ENCODE measurements at places on chromosomes 13 and 19.

DNA sequence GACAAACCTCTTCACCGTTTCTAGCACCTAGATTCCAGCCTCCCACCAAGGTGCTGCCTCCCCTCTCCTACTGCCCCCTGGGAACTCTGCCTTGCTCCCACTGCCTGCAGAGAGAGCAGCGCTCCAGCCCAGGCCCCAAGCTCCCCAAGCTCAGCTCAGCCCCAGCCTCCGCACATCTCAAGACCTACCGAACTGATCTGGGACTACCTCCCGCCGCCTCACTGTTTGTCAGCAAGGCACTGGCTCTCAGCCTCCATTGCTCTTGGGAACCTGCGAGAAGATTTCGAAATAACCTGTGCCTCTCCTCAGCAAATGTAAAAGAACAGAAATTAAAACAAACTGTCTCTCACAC is 92.4 kb upstream of the GPR183 start:
- DNase-seq = no peak
- no peaks in the 10 kb centered on the region for H3K4me1 ChIP-seq
- peaks cover 5% of the 10 kb centered on the region for H3K27me3 ChIP-seq
- H3K27ac ChIP-seq = no peak overlapping the region

DNA sequence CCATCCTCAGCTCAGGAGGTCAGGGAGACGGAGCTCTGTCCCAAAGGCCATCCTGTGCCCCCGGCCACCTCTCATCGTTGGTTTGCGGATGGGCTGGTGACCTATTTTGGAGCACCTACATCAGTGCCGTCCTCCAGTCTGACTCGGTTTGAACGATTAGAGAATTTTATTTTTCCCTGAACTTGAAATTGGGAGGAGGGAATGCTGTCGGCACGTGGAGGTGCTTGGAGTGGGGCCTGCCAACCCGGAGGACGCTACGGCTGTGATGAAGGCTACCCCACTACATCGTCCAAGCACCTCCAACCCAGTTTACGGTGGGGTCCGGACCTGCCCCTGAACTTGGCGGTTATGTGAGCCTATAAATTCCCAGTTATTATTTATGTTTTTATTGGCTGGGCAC is 3.0 kb upstream of the ZNF554 start:
- H3K4me1 ChIP-seq = peaks cover 3% of the 10 kb centered on the region
- DNase-seq = no peak
- no peaks in the 10 kb centered on the region for H3K27me3 ChIP-seq
- H3K36me3 ChIP-seq = no peaks in the 10 kb centered on the region
- no peak overlapping the region for H3K27ac ChIP-seq
- H3K4me3 ChIP-seq = no peak overlapping the region

- H3K4me3 ChIP-seq = no peak overlapping the region
- peaks cover 8% of the 10 kb centered on the region for H3K36me3 ChIP-seq
- no peak for DNase-seq
- no peak overlapping the region for H3K27ac ChIP-seq
- H3K4me1 ChIP-seq = peaks cover 5% of the 10 kb centered on the region
Measured at GRCh38 chr19:7527516-7528191, 5.2 kb downstream of the MCOLN1 start.

DNA sequence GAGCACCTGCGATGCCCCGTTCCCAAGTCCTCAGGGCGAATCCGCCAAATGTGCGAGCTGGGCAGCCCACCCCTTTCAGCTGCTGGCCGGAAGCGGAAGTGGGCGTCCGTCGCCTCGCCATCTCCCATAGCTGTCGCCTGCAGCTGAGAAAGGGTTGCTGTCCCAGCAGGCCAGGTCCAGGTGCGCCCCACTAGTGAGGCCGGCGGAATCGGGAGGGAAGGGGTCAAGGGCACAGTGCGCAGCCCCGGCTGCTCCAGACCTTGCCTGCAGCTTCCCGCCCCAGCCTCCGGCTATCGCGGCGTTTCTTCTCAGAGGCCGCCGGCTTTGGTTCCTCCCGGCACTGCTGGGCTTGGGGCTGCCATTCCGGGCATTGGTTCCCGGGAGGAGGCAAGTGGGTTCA is at the start of gene ZNF177:
Gene ZNF177 (plus strand): TSS at position 109 of the 400 bp plus-strand sequence. CDS start 15,299 bp downstream, outside the sequence.
- H3K4me1 ChIP-seq = no peaks in the 10 kb centered on the region
- H3K27ac ChIP-seq = no peak within 1 kb of the TSS
- H3K4me3 ChIP-seq = no peak within 1 kb of the TSS
- H3K27me3 ChIP-seq = no peaks in the 10 kb centered on the region

- no peak overlapping the region for H3K4me3 ChIP-seq
- H3K27ac ChIP-seq = no peak overlapping the region
- H3K4me1 ChIP-seq = peaks cover 16% of the 10 kb centered on the region
- H3K27me3 ChIP-seq = peaks cover 21% of the 10 kb centered on the region
- DNase-seq = no peak
Measured at GRCh38 chr13:95546919-95547318, 5.6 kb upstream of the CLDN10 start.

- peaks cover 9% of the 10 kb centered on the region for H3K36me3 ChIP-seq
- no peaks in the 10 kb centered on the region for H3K27me3 ChIP-seq
- H3K4me3 ChIP-seq = no peak overlapping the region
- H3K4me1 ChIP-seq = no peaks in the 10 kb centered on the region
Measured at GRCh38 chr13:79522583-79522982, 41.6 kb downstream of the NDFIP2 start.

DNA sequence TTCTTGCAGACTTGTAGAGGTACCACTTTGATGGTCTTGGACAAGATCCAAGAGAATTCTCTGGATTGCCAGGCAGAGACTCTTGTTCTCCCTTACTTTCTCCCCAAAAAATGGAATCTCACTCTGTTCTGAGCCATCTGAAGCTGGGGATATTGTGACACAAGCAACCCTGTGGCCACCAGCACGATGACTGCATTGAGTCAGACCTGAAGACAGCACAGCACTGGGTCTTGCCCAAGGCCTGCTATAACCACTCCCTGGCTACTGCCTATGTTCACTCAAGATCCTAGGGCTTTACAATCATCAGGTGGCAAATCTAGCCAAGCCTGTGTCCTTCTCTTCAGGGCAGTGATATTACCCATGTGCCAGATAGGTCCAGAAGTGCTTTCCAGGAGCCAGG is 202.5 kb upstream of the SERP2 start:
- H3K4me1 ChIP-seq = peaks cover 9% of the 10 kb centered on the region
- H3K27me3 ChIP-seq = peaks cover 5% of the 10 kb centered on the region
- H3K4me3 ChIP-seq = no peak overlapping the region
- H3K36me3 ChIP-seq = no peaks in the 10 kb centered on the region
- no peak overlapping the region for H3K27ac ChIP-seq
- no peak for DNase-seq

- no peak overlapping the region for H3K4me3 ChIP-seq
- no peak overlapping the region for H3K27ac ChIP-seq
Measured at GRCh38 chr13:107347641-107348369, 779.9 kb upstream of the ARGLU1 start.

DNA sequence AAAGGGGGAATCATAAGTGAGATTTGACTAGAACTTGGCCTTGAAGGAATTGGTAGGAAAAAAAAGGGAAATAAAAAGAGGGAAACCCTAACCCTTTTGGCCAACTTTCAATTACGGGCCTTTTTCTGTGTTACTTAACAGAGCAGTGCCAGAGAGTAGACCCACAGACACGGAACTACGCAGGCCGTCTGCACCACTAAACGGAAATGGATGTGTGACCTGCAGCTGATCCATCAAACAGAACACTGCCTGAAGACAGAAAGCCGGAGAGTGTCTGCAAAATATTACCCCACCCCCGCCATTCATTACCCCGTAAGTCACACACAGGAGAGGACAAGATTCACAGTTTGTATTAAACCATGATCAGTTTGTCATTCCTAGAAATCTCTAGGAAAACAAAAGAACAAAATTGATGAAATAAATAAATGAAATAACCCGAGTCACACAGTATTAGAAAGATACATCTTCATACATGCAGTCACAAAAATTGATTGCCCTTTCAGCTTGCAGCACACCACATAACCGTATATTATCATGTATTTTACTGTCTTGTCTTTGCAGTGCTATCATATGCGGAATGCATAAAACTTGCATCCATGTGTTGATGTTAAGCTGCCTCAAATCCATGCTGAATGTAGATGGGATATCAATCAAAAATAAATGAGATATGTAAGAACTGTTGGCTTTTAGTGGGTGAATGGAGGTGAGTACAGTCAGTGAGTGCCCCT is 424.7 kb downstream of the IRS2 start:
- H3K4me1 ChIP-seq = peaks cover 6% of the 10 kb centered on the region
- no peaks in the 10 kb centered on the region for H3K36me3 ChIP-seq
- peaks cover 2% of the 10 kb centered on the region for H3K27me3 ChIP-seq
- no peak overlapping the region for H3K4me3 ChIP-seq
- no peak for DNase-seq

- no peak overlapping the region for H3K27ac ChIP-seq
- no peak overlapping the region for H3K4me3 ChIP-seq
- no peaks in the 10 kb centered on the region for H3K36me3 ChIP-seq
- peaks cover 22% of the 10 kb centered on the region for H3K4me1 ChIP-seq
- no peaks in the 10 kb centered on the region for H3K27me3 ChIP-seq
- DNase-seq = no peak
Measured at GRCh38 chr13:112774829-112775565, 85.2 kb downstream of the ATP11A start.

GRCh38 chr13:21031594-21032275 is 29.7 kb downstream of the LATS2 start:
- H3K4me1 ChIP-seq = peaks cover 22% of the 10 kb centered on the region
- peaks cover 20% of the 10 kb centered on the region for H3K36me3 ChIP-seq
- DNase-seq = no peak
- no peaks in the 10 kb centered on the region for H3K27me3 ChIP-seq
- peak overlapping the region; percentile 17 for H3K27ac ChIP-seq

DNA sequence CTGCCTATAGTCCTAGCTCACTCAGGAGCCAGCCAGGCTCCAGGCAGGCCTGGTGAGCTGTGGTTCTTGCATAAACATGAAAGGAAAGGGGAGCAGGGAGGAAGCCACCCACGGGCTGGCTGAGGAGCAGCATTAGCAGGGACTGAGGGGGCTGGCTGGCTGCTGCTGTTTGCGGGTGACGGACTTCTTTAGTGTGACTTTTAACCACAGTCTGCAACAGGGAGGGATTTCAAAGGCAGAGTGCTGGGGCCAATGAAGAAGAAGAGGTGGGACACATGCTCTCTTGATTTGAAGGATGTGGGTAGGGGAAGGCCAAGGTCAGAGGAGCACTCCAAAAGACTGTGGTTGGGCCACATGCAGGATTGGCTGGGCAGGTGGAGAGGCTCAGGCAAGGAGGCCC is 223.0 kb downstream of the DNAJC15 start:
- H3K4me3 ChIP-seq = no peak overlapping the region
- no peak for DNase-seq
- H3K27me3 ChIP-seq = no peaks in the 10 kb centered on the region
- no peak overlapping the region for H3K27ac ChIP-seq
- H3K4me1 ChIP-seq = peaks cover 8% of the 10 kb centered on the region

DNA sequence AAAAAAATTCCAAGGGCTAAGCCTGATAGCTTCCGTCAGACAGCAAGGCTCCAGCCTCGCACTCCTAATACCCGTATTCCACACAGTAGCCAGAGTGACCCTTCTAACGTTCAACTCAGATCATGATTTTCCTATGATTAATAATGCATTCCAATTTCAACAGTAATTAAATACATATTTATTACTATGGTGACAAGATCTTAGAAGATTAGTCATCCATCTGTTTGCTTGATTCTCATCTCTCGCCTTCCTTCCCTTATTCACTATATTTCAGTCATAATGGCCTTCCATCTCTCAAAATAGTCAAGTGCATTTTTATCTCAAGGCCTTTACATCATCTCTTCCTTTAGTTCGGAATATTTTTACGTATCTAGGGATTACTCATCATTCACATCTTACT is 621.2 kb upstream of the SPRY2 start:
- DNase-seq = no peak
- peaks cover 2% of the 10 kb centered on the region for H3K36me3 ChIP-seq
- peaks cover 15% of the 10 kb centered on the region for H3K4me1 ChIP-seq
- no peak overlapping the region for H3K4me3 ChIP-seq
- H3K27ac ChIP-seq = peak overlapping the region; percentile 31

DNA sequence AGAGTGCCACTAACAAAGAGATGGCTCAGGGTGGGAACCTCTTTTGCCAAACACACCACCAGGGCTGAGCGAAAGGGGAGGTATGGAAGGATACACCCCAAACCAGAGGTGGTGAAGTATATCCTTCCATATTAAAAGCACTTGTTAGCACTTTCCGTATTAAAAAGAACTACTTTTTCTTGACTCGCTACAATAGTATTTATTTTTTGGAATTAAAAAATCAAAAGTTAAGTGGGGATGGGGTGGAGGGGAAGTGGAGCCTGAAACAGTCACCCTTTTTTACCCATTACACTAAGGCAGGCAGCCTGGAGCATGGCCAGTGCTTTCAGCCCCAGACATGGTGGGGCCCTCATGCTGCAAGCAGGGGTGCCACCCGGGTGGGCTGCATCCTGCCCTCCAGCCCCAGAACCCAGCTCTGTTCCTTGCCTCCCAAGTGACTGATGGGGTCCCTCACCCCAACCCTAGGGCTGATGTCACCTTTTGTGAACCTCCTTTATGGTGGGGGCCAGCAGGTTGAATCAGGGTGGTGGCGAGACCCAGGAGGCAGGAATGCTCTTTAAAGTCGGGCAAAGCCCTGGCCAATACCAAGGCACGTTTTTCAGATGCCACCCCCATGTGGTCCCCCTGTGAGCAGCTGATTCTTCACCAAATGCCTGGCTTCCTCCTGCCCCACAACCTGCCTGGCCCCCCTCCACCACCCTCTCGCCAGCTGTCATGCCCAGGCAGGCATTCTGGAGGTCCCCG is 31.0 kb downstream of the LYL1 start:
- no peak overlapping the region for H3K4me3 ChIP-seq
- DNase-seq = no peak
- H3K36me3 ChIP-seq = peaks cover 10% of the 10 kb centered on the region
- H3K27ac ChIP-seq = no peak overlapping the region
- H3K27me3 ChIP-seq = peaks cover 58% of the 10 kb centered on the region

- DNase-seq = no peak
- no peak overlapping the region for H3K27ac ChIP-seq
- H3K36me3 ChIP-seq = peaks cover 5% of the 10 kb centered on the region
- peaks cover 67% of the 10 kb centered on the region for H3K27me3 ChIP-seq
- peaks cover 10% of the 10 kb centered on the region for H3K4me1 ChIP-seq
Measured at GRCh38 chr19:11479898-11480714, 740 bp downstream of the ELAVL3 start.

- H3K4me3 ChIP-seq = no peak overlapping the region
- H3K27ac ChIP-seq = no peak overlapping the region
- H3K4me1 ChIP-seq = peaks cover 4% of the 10 kb centered on the region
- H3K36me3 ChIP-seq = no peaks in the 10 kb centered on the region
- H3K27me3 ChIP-seq = no peaks in the 10 kb centered on the region
Measured at GRCh38 chr13:53121131-53121773, 92.6 kb downstream of the OLFM4 start.

Data from mesothelial cell of epicardium (in vitro differentiated cells).